NCI-H1048 (cell line): ENCODE measurements at places on chromosomes 1 and 21.

DNA sequence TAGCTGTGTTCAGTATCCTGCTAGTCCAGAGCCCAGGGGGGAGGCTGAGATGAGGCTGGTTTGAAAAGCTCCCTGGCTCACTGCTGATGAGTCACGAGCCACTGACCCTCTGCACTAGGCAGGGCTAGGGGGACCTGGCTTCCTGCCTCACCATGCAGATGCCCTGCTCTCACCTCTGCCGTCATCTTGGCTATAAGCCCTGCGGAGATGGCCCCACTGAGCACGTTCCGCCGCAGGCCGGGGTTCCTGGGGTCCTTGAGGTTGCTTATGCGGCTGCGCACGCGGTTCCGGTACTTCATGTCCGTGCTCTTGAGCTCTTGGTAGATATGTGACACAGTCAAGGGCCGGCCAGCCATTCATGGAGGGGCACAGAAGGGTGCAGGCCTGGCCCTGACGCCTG, 24.1 kb upstream of the ZNF436 start:
- DNase-seq = no peak

GRCh38 chr1:24385160-24385940, 28.2 kb downstream of the STPG1 start:
- DNase-seq = no peak

DNA sequence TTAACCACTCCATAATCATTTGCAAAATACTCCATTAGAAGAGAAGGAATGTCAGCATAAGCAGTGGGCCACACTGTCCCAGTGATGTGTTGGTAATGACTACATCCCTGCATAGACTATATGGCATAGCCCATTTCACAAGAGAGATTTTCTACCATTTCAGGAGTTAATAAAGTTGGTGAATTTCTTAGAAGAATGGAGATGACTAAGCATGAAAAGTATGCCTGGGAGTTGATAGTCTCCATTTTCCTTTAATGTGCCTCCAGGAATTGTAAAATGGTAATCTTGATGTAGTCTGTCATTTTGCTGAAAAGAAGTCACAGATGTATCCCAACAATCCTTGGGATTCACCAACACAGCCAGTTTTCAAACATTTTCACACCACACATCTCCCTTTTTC, 608.8 kb upstream of the CHRM3 start:
- DNase-seq = no peak

- DNase-seq = no peak
Measured at GRCh38 chr1:201734786-201735185, 94.2 kb upstream of the IPO9 start.

DNA sequence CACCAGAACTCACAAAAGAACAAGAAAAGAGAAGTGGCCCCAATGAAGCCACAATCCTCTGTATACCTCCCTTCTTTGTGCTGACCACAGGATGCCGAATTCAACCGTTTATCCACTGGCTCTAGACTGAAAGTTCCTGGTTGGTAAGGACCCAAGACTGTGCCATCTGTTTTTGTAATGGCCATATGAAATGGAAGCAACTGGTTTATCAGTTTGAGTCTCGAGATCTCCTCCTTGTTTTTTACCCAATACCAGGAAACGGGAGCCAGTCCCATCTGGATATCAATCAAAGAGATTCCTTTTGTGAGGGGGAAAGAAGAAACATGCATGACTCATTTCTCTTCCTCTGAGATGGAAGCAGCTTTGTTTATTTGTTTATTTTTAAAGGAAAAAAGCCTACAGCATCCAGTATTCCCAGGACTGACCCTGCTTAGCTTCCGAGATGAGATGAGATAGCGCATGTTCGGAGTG, 32.4 kb upstream of the ZNF124 start:
- DNase-seq = no peak

DNA sequence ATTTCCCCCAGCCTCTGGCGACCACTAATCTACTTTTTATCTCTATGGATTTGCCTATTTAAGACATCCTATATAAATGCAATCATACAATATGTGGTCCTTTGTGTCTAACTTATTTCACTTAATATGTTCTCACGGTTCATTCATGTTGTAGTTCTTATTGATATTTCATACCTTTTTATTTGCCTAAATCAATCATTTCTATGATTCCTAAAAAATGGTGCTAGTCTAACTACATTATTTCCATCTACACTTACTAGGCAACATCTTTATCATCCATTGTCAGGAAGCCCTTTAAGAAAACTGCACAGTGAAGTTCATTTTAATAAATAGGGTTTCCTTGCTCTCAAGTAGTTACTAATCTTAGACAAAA, 380 bp upstream of the FBXO28 start:
- DNase-seq = no peak

DNA sequence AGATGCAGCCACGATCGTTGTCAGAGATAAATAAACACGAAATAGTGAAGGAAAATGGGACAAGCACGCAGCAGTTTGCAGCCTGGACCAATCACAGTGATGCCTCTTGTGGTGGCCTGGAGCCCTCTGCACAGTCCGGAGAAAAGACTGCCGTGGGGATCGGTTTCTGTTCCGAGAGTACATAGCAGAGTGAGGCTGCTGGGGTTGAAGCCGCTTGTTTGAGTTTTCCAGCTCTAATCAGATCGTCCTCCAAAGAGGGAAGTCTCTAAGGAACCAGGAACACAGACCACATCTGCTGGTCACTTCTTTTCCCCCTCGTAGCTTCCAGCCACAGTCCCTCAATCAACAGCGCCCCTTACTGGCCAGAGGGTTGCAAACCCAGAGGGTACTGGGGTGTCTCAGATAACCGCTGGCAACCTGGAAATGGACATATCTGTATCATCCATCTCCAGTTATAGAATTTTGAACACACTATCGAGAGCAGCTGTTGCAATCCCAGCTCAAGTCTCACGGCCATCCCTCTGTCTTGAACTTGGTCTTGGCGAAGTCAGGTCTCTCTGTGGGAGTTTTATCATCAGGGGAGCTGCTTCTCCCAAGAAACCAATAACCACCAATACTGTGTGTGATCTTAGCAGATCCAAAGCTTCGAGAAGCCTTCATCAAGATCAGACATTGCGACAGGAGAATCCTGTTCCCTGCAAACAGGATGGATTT, 57.4 kb downstream of the OLIG1 start:
- DNase-seq = peak; percentile 24

DNA sequence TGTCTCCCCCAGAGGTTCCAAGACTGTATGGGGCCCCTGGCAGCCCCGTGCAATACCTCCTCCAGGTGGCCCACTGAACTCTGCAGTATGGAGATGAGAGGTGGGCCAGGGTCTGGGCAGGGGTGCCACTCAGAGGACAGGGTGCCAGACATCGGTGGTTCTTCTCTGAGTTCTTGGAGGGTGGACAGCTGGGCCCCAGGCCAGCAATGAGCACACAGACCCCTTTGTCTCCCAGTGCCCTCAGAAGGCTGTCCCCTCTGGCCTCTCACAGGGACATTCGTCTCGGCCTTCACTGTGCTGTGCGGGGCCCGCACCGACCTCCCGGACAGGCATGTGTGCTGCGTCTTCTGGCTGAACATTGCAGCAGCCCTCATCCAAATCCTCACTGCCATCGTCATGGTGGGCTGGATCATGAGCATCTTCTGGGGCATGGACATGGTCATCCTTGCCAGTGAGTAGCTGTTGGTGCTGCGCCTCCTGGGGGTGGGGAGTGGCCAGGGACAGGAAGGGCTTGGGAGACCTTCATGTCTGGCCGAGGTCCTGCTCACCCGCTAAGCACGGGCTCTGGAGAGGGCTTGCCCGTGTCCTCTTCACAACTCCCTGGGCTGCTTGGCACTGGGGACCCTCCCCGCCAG, 48.1 kb downstream of the STUM start:
- no peak for DNase-seq

DNA sequence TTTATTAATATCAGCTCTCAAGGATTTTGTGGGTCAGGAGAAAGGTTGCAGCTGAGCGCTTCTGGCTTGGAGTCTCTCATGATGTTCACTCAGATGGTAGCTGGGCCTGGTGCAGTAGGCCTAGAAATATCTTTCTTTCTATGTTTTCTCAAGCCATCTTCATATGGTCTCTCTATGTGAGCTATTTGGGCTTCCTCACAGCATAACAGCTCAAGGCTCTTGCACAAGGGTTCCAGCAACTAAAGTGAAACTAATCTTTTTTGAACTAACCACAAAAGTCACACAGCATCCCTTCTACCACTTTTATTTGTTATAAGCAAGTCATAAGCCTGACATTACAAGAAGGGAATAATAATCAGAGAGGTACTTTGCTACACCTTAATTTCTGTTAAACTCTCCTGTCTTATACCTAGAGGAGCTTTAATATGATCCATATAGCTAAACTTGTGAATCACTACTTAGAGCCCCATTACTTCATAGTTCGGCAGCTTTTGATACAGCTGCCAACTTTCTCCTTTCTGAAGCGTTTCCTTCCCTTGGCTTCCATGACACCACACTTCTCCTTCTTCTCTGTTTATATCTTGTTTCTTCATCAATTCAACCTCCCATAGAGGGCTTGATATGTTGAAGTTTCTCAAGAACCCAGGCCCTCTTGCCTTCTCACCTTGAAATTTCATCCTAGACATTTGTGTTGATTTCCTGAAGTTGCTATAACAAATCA, 720.2 kb downstream of the LTN1 start:
- DNase-seq = no peak

GRCh38 chr1:33903210-33903589, 39.3 kb downstream of the HMGB4 start:
- DNase-seq = no peak

- DNase-seq = no peak
Measured at GRCh38 chr1:109816975-109817535, 53.3 kb upstream of the EPS8L3 start.

GRCh38 chr1:61659061-61659460, 65.9 kb downstream of the TM2D1 start:
- DNase-seq = no peak

GRCh38 chr1:36203554-36204346, 20.5 kb upstream of the THRAP3 start:
- DNase-seq = no peak

DNA sequence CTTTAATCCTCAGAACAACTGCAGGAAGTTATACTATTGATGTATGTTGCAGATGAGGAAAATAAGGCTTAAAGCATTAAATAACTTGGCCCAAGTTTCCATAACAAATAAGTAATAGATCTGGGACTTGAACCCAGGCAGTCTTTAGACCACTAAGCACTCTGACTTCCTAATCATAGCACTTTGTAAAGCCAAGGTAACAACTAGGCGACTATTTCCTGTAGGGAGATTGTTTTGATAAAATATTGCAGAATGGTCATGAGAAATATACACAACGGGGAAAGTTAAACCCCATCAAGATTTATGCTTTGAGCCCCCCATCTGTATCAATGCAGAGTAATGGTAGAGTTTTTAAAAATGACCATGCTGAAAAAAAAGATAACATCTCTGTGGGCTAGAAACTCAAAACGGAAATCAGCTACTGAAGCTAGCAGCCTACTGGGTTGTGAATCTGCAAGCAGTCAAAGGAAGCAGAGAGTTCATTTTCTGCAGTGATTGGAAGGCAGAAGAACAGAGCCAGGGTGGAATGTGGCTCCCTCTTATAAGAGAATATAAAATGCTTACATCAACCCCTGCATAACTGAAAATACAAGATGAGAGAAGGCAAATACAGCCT, 111.2 kb upstream of the OLIG2 start:
- no peak for DNase-seq

DNA sequence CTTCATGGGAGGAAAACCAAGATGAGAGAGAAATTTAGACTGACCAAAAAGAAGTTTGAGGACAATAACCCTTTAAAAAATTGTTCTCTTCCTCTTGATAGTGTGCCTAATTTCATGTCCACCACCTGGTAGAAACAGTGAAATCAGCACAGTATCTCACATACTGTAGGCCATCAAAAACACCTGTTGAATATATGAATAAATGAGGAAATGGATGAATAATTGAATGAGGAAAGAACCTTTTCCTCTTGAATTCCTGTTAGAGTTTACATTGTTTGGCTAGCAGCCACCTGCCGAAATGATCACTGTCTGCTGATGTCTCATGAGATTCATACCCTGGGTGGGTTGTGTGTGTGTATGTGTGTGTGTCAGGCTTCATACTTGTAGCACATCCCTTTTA, 198.7 kb upstream of the PBX1 start:
- DNase-seq = no peak

- no peak for DNase-seq
Measured at GRCh38 chr1:111602974-111603373, 16.6 kb upstream of the RAP1A start.

GRCh38 chr21:22393324-22393723, 1395.1 kb downstream of the NCAM2 start:
- DNase-seq = no peak

DNA sequence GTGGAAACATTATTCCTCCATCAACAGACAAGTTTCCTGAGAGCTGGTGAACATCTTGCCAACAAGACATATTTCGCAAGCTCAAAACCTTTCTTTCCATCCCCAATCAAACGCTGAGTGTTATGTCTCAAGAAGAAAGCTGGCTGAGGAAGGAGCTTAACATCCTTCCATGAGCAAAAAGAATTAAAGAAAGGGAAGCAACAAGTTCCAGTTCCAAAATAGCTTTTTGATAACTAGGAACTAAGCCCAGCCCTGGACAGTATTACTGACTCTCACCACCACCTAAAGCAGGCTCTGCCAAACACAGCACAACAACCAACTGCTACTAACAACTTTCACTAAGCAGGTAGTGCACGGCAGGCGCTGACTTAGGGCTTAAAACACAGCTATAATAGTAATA, 50.2 kb downstream of the CAPZB start:
- DNase-seq = no peak

GRCh38 chr1:86778569-86779239, 74.3 kb downstream of the SH3GLB1 start:
- DNase-seq = no peak

- DNase-seq = no peak
Measured at GRCh38 chr1:89739013-89739843, 81.6 kb upstream of the LRRC8D start.
